ENCODE measurements at places on chromosomes 2 and 18.

DNA sequence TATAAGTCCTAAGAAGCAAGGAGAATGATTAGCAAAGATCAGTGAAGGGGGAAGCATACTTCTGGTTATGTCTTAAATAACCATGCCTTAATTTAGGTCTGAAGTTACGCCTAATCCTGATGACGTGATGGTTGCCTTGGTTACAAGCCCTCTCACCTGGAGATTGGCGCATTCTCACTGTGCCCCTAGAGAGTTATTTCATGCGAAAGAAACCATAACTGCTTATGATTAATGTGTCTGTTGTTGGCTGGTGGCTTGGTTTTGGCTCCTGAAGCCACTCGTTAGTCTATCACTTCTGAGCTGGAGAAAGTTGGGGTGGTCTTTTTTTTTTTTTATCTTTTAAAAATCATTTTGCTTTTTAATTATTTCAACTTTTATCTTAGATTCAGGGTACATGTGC, 47.0 kb downstream of the TNFRSF11A start:
- no peak overlapping the region for H3K4me3 ChIP-seq
- no peaks in the 10 kb centered on the region for H3K4me1 ChIP-seq
- no peaks in the 10 kb centered on the region for H3K27me3 ChIP-seq
- H3K36me3 ChIP-seq: no peaks in the 10 kb centered on the region
- no peak overlapping the region for H3K27ac ChIP-seq

DNA sequence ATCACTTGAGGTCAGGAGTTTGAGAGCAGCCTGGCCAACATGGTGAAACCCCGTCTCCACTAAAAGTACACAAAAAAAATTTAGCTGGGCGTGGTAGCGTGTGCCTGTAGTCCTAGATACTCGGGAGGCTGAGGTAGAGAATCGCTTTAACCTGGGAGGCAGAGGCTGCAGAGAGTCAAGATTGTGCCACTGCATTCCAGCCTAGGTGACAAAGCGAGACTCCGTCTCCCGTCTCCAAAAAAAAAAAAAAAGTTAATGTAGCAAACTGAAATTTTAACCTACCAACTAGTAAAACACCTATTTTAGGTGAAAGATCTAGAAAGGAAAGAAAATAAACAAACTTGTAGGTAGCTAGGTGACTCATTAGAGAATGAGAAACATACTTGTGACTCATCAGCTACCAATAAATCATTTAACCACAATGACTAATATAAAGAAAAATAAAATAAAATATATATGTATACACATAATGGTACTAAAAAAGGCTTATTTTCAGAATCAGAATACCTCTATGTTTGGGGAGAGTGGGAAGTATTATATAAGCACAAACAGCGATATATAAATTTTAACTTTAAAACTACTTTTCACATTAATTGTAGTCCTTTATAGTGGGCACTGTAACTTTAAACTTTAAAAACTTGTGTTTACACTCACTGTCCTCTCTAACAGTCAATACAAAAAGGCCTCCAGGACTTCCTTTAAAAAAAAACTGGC, 36.6 kb downstream of the DARS1 start:
- peak overlapping the region; percentile 68 for H3K4me3 ChIP-seq
- H3K27ac ChIP-seq: peak overlapping the region; percentile 97
- H3K36me3 ChIP-seq: peaks cover 37% of the 10 kb centered on the region
- H3K4me1 ChIP-seq: peaks cover 36% of the 10 kb centered on the region
- DNase-seq: peak; percentile 86
- no peaks in the 10 kb centered on the region for H3K27me3 ChIP-seq

DNA sequence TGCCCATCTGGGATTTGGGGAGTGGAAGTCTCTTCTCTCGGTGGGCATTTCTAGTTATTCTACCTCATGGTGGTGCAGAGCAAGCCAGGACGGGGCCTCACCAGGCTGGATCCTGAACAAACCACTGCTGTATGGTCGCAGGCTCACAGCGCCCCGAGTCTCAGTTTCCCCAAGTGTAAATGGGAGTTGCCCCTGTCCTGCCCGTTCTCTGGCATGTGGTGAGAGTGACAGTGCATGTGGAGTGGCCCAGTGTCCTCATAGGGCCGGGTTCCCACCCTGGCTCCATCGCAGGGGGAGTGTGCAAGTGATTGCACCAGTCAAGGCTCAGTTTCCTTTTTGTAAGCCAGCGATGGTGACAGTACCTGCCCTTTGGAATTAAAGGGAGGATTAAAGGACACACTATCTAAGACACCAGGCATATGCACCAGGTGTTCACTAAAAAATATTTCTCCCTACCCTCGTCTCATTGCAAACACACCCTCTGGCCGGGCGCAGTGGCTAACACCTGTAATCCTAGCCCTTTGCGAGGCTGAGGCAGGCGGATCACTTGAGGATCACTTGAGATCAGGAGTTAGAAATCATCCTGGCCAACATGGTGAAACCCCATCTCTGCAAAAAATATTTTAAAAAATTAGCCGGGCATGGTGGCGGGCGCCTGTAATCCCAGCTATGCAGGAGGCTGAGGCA, 173.3 kb upstream of the MYCN start:
- H3K36me3 ChIP-seq: no peaks in the 10 kb centered on the region
- H3K4me3 ChIP-seq: no peak overlapping the region
- no peak for DNase-seq
- no peak overlapping the region for H3K27ac ChIP-seq
- H3K27me3 ChIP-seq: peaks cover 25% of the 10 kb centered on the region

DNA sequence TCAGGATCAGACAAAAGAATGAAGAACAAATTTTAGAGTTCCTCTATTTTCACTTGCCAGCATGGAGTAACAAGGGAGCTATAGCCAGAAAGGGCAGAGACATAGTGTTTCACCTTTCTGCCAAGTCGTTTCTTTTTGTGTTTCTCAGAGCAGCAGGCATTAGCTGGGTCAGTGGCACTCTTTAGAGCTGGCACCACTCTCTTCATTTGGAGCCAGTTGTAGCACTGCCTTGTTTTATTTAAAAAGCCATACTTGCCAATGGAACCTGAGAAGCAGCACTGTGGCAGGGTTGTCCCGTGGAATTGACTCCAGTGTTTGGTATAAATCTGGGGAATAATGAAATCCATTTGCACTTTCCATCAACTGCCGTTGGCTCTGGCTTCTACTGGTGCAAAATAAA, 64.0 kb downstream of the LRRTM4 start:
- no peak overlapping the region for H3K4me3 ChIP-seq
- H3K27ac ChIP-seq: no peak overlapping the region
- no peaks in the 10 kb centered on the region for H3K36me3 ChIP-seq
- peaks cover 55% of the 10 kb centered on the region for H3K27me3 ChIP-seq
- no peaks in the 10 kb centered on the region for H3K4me1 ChIP-seq

- peaks cover 5% of the 10 kb centered on the region for H3K4me1 ChIP-seq
- no peaks in the 10 kb centered on the region for H3K27me3 ChIP-seq
- H3K36me3 ChIP-seq: peaks cover 6% of the 10 kb centered on the region
- H3K4me3 ChIP-seq: no peak overlapping the region
- H3K27ac ChIP-seq: no peak overlapping the region
These were observed 26.7 kb upstream of the DLX2 start for GRCh38 chr2:172129404-172129803.

DNA sequence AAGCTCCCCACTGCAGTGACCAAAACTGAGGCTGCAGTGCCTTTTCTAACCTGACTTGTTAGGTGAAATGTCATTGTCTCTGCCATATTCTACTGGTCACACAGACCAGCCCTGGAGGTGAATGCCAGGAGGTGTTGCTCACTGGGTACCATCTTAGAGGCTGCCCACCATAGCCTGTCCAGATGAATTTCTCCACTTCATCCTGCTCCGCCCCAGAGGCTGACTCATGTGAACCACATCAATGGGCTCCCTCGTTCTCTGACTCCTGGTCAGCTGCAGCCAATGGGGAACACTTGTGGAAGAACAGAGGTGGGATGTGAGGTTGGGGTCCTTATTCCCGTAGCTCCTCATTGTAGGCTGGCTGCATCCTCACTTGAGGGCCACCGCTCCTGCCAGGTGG, 3.4 kb upstream of the NARS1 start:
- H3K4me3 ChIP-seq: no peak overlapping the region
- H3K27ac ChIP-seq: no peak overlapping the region
- DNase-seq: peak; percentile 11
- H3K27me3 ChIP-seq: no peaks in the 10 kb centered on the region
- H3K36me3 ChIP-seq: peaks cover 6% of the 10 kb centered on the region
